Mesenteric fat pad (tissue), 1 donor: ENCODE measurements at places on chromosomes 3 and 15.

GRCh38 chr3:119944091-119944490 lies 150.2 kb downstream of the GSK3B start:
- DNase-seq: no peak

DNA sequence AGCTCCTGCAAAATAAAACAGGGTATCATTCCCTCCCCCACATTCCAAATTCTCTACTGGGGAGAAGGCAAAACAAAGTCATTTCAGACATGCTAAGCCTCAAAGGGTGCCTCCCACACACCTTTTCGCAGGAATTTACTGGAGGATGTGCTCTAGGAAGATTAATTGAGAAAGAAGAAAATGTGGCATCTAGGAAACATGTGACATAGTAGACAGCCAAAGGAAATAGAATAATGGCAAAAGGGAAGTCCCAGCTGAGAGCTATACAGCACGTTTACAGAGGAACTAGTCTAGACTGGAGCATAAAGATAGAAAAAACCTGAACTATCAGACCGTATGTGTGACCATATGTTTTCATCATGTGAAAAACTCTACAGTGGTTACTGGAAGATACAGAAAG lies 58.8 kb upstream of the MELTF start:
- DNase-seq: no peak

DNA sequence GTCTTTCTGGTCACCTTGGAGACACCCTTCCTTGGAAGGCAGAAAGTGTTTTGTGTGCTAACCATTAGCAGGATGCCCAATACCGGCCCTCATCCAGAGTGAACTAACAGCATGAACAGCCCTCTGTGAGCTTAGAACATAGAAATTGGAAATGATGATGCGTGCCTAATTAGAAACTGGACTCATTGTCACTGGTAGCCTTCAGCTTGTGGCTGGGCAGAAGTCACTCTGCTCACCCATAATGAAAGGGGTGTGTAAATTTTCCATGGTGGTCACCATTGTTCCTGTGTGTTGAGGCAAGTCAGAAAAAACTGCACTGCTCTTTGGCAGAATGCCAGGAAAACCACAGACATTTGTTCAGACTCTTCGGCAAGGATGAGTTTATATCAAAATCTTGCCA lies 74.7 kb upstream of the CNTN4 start:
- no peak for DNase-seq

GRCh38 chr15:98850961-98851572 lies 156.5 kb downstream of the PGPEP1L start:
- DNase-seq: no peak

GRCh38 chr3:107370907-107371306 lies 6.3 kb upstream of the CCDC54 start:
- DNase-seq: no peak

GRCh38 chr3:9247361-9247940 lies 2.0 kb downstream of the SRGAP3 start:
- DNase-seq: no peak

DNA sequence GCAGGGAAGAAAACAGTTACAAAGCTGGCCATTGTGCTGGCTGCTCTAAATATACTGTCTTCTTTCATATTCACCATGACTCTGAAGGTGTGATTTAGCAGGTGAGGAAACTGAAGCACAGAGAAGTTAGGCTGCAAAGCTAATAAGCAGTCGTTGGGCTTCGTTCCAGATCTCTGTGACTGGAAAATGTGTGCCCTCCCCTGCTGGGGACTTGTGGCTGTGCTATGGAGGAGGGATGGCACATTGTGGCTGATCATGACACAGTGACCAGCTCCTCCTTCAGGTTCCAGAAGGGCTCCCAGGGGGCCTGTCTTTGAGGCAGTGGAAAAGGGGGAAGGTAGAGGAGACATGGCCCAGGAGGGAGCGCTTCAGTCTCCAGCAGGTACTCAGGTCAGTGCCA lies 19.2 kb downstream of the PXK start:
- DNase-seq: no peak

DNA sequence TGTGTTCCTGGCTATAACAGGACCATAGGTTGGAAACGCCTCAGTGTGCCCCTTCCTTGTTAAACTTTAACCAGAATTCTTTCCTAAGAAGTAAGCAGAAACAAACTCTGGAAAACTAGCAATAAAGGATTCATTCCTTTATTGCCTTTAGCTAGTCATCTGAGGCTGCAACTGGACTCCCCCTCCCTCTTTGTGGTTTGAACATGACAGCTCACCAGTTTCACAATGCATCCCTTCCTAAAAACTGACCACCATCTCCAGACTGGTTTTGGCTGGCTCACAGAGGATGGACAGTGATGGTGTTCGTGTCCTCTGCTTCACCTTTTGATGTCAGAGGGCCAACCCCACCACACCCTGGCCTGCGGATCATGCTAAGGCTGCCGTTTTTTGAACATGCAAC lies 27.9 kb upstream of the TGFBR2 start:
- DNase-seq: no peak
